ENCODE measurements at places on chromosomes 6 and 20.

DNA sequence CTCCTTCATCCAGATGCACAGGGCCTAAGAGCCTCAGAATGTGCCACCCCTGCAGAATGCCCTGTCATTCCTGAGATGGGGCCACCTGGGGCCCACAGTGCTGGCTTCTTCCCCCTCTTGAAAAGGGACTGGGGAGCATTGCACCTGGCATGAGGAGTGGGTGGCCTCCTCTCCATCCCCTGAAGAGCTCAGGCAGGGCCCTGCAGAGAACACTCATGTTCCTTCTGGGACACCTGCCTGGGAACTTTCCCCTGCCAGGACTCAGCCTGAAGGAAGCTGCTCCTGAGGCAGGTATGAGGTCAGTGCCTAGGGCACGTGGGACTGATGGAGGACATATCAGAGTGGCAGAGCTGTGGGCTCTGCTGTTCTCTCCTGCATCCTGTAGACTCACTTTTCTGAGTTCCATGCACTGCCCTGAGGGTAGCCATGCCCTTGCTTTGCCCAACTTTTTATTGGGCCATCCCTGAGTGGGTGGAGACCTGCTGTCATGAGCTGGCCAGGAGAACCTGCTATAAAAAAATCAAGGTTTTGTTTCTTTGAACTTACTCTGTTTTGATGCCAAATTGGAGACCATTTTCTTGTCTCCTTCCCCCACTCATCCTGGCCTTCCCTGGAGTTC, 19.5 kb downstream of the CCDC167 start:
- DNase-seq, result no peak

GRCh38 chr6:106334646-106335448, 9.3 kb upstream of the ATG5 start:
- DNase-seq, result peak; percentile 20

GRCh38 chr6:137968901-137969300, 101.8 kb downstream of the TNFAIP3 start:
- DNase-seq, result no peak

DNA sequence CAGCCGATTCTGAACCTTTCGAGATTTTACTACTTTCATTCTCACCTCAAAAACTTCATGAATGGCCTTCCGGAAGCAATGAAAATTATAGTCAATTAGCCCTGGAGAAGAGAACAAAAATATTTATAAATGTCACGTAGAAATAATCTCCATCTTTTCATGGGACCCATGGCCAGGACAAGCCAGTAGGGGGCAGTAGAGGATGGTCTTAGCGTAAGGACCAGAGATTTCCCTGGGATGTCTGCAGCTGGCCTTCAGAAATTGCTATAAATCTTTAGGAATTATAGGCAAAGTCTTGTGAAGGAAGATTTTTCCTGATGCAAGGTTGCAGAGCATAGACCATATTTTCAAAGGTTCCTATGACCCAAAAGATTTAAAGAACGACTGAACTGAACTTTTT, 15.6 kb upstream of the UBE2J1 start:
- peak; percentile 38 for DNase-seq

DNA sequence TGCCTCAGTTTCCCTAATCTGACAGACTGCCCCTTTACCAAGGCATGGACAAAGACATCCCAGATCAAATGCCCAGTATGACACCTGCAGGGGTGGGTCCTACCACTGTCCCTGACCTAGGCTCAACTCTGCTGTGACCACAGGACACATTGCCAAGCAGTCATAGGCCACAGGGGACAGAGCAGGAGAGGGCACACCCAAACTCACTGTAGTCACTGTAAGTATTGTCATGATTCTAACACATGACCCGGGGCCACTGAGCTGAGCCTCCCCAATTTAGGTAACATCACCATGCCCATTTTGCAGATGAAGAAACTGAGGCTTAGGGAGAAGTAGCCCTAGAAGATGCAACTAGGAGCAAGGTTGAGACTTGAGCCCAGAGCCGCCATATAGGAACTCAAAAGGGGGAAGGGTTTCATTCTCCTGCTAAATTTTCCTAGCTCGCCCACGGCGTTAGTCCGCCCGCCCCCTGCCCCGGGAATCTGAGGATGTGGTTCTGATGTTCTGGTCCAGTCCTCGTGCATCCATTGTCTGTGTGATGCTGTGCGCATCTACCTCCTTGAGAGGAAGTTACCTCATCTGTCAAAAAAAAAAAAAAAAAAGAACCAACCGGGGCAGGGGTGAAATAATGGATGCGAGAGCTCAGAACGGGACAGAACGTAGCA, 44.8 kb downstream of the PMEPA1 start:
- DNase-seq, result no peak

DNA sequence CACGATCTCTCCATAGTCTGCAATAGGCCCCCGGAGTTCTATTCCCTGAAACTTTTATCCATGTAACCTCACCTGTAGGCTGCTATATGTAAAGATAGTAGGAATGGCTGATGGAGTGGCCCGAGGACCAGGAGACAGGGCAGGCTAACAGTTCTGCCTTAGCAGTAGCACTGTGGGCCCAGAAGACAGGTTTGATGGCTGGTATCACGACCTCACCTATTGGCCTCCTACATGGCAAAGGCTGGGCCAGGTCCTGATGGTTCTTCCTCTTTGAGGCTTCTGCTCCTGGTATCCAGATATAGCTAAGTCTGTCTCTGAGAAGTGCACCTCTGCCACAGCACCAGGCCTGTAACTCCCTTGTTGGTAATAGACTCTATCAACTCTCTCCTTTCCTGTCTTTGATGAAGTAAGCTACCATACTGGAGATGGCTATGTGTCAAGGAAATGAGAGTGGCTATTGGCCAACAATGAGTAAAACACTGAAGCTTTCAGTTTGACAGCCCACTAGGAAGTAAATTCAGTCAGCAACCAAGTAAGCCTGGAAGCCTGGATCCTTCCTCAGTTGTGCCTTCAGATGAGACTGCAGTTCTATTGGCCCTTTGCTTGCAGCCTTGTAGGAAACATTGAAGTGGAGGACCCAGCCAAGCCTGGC, 5.7 kb downstream of the SPEF1 start:
- no peak for DNase-seq

DNA sequence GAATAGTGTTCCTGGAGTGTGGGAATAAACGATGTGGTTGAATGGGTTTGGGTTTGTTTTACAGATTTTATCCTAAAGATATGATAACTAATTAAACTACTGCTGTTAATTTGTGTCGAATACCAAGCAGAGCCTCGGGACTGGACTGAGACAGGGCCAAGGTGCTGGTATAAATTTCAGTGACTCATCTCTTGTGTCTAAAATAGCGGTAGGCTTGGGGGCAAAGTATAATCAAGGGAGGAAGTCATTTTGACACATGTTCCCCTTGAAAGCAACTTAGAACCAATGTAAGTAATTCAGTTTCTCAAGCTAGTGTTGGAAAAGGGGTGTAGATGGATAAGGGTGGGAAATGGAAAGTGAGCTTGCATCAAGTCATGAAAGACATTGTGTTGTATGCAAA, 108.4 kb downstream of the PLCB4 start:
- DNase-seq, result no peak

DNA sequence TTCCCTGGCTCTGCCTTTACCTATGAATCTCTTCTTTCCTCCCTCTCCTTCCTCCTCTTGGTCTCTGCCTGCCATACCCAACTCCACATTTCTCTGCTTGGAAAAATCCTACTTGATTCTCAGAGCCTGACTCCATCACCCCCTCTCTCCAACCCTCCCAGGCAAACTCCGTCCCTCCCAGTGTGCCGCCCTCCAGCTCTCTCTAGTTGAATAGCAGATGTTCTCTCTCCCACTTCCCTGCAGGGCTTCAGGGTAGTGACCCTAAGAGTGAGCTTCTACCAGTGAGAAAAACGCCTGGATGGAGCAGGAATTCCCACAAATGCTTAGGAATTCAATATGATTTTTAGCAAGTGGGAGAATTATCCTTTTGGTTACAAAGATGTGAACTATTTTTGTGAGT, 141.6 kb downstream of the MTHFD1L start:
- no peak for DNase-seq

GRCh38 chr20:64104667-64105451, 2.5 kb downstream of the NPBWR2 start:
- no peak for DNase-seq

Data from stimulated activated CD8-positive, alpha-beta memory T cell treated with anti-CD3 and anti-CD28 coated beads, Interleukin-12 subunit alpha, Interleukin-12 subunit beta, amount 100 ng/mL, for 1 hour (primary cell).